ENCODE measurements at places on chromosomes 3 and 15.
A peak's percentile ranks its signal among the peaks of the same experiment; 100 is the strongest.

GRCh38 chr15:56017920-56018319, 24.5 kb upstream of the NEDD4 start:
- DNase-seq, result no peak

- DNase-seq, result no peak
Measured at GRCh38 chr3:81291586-81291985, 469.9 kb downstream of the GBE1 start.

GRCh38 chr15:85742186-85742821, 52.4 kb downstream of the KLHL25 start:
- peak; percentile 38 for DNase-seq

DNA sequence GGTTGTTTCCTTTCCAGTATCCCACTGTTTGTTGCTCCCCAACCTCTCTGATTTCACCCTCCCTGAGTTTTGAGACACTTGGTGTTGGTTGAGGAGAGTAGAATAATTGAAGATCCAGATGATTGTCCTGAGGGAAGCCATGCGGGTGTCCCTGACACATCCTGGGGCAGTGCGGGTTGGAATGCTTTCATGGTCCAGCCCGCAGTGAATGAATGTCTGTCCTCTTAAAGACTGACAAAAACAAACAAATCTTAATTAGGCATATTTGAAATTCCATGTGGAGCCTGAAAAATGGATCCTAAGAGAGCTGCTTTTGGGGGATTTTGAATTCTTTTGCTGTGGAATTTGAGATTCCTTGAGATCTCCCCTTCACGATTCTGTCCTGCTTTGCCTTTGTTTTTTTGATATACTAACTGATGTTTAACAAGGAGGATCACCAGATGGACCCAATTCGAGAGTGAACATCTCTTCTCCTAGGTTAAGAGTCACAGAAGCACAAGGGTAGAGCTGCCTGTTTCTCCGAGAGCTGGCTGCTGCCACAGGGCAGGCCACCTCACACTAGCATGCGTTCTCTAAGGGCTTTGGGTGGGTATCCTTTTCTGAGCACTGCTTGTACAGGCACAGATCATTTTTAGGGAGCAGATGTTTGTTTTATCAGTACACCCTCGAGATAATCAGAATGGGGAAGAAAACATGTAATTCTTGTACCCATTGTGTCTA, 47.4 kb downstream of the GPR171 start:
- DNase-seq, result no peak

GRCh38 chr3:102069211-102069662, 219.9 kb downstream of the NFKBIZ start:
- DNase-seq, result peak; percentile 64

DNA sequence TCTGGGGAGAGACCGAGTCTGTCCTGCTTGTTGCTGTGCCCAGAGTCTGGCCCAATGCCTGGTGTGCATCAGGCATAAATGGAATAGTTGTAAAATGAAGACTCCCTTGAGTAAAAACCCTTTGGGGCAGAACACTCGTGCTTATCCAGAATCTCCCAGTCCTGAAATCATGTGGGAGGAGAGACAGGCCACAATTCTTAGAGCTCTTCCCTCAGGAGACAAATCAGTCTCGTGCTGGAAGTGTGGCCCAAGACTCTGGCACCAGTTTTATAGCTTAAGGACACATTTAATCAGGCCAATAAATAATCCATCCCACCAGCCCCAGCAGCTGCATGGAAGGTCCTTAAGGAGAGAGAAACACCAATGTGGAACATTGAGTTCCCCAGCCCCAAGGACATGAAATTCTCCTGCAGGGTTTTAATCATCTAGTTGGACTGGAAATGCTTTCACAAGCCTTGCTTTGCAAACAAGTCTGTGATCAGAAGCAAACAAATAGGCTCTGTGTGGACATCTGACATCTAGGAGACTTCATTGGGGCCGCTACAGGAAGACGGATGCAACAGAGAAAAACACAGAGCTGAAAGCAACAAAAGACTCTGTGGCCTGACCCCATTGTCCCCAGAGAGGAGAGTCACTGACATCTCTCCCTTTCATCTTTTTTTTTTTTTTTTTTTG, 70.4 kb downstream of the LSM3 start:
- DNase-seq, result no peak

DNA sequence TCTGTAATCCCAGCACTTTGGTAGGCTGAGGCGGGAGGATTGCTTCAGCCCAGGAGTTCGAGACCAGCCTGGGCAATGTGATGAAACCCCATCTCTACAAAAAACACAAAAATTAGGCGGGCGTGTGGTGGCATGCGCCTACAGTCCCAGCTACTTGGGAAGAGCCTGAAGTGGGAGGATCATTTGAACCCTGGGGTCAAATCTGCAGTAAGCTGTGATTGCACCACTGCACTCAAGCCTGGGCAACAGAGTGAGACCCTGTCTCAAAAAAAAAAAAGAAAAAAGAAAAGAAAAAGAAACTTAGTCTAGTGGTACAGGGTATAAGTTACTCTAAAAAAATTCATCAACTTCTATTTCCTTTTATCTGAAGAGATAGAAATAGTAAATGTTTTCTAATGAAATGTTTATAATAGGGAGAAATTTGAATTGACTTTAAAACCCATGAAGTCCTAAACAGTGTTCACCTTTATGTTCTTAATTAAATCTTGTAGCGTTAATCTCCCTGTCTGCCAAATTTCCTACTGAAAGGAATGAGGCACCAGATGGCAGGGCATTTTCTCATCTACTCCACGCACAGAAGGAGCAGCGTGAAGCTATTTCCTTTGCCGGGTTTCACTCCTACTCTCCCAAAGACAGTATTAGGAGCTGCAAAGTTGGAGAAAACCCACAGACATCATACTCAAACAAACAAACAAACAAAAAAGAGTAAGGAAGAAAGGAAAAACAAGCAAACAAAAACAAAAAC, 1.9 kb downstream of the PCLAF start:
- peak; percentile 26 for DNase-seq

- no peak for DNase-seq
Measured at GRCh38 chr3:137796993-137797392, 32.9 kb downstream of the SOX14 start.

- no peak for DNase-seq
Measured at GRCh38 chr3:183491923-183492848, 63.3 kb downstream of the KLHL6 start.

- DNase-seq, result no peak
Measured at GRCh38 chr15:59002418-59002859, 15.0 kb downstream of the RNF111 start.

DNA sequence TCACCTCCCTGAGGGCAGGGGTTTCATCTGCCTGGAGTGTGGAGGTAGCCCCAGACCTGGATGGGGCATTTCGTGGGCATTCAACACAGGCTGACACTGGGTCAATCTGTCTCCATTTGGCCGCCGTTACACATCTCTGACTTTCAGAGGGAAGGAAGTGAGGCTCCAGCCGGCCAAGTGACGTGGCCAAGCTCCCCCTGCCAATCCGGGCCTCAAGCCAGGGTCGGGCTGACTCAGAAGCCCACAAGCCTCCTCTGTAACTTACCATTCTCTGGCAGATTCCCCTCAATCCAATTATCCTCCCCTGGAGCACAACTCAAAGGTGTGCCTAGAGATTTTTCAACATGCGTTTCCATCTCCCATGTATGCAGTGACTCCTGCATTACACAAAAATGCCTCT, 227.6 kb downstream of the KLF13 start:
- peak; percentile 90 for DNase-seq

- peak; percentile 52 for DNase-seq
Measured at GRCh38 chr3:149717391-149718056, 34.8 kb downstream of the COMMD2 start.

GRCh38 chr15:47773143-47773542, 55.8 kb downstream of the SEMA6D start:
- no peak for DNase-seq

DNA sequence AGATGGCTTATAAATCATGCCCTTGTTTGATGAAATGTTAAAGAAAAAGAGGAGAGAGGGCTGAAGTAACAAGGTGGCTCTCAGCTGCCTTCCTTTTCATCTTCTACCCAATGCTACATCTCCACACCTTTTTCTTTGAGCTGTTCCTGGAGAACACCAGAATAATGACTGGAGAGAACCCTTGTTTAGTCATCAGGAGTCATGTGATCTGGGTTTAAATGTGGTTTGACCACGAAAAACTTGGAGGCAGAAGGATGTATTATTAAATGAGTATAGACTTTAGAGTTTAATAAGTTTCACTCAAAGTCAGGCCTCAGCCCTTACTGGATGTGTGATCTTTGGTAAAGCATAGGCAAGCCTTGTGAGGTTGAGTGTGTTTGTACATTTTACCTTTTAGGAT, 230.3 kb upstream of the TBL1XR1 start:
- peak; percentile 57 for DNase-seq

DNA sequence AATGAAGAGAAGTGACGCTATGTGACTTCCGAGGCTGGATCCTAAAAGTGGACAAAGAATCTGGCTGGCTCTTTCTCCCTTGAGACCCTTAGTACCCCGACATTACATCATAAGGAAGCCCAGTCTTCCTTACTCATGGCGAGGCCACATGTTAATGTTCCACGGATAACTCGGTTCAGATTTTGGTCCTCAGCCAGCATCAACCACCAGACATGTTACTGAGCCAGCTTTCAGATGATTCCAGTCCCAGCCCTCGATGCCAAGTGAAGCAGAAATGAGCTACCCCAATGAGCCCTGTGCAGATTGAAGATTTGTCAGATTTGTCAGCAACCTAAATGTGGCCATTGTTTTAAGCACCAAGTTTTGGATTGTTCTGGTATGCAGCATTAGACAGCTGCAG, 46.6 kb downstream of the SLCO2A1 start:
- no peak for DNase-seq

DNA sequence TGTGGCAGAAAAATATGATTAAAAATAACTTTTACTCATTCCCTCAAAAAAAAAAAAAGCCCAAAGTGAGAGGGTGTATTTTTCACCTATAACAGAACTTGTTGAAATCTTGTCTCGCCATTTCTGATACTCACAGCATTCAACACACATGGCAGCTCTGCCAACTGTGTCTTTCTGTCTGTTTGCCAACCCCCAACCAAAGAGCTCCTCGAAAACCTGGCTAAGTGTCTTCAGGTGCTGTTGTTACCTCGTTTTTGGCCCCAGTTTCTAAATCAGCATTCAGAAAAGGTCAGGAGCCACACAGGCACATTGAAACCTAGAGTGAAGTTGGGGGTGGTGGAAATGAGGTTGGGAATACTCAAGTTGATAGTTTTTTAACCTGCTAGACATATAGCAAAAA, 123.5 kb downstream of the TMEM108 start:
- DNase-seq, result no peak

GRCh38 chr3:13380971-13381370, 39.2 kb downstream of the NUP210 start:
- no peak for DNase-seq

DNA sequence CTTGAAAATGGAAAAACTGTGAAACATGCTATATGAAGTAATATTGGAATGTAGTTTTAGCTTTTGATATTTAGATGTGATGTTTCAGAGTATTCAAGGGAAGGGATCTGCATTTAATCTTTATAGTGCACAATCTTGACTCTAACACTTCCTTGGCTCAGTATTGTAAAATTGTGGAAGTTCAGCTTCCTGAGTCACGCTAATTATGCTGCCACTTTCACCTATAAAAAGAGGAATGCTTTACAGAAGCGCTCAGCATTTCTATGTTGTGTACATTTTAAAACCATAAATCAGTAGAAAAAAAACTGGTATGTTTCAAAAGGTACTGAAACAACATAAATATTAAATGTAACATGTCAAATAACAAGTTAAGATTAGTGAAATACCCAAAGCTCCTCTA, 32.6 kb downstream of the SERPINI2 start:
- no peak for DNase-seq

DNA sequence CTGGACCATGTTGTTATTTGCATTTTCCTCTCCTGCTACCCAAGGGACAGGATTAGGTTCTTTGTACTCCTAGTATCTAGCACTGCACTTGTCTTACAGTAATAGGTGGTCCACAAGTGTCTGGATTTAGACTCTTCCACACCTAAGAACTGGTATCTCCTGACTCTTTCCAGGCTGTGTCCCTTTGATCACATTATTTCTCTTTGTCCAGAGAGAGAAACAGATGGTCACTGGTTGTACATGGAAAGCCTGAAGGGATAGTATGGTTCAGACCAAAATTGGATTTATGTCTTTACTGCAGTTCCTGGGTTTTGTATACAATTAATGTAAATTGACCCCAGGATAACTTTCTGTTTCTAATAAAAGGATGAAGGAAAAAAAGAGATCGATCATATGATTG, 64.0 kb downstream of the PDE8A start:
- DNase-seq, result no peak

- DNase-seq, result no peak
Measured at GRCh38 chr3:13580256-13581023, 31.5 kb downstream of the FBLN2 start.

DNA sequence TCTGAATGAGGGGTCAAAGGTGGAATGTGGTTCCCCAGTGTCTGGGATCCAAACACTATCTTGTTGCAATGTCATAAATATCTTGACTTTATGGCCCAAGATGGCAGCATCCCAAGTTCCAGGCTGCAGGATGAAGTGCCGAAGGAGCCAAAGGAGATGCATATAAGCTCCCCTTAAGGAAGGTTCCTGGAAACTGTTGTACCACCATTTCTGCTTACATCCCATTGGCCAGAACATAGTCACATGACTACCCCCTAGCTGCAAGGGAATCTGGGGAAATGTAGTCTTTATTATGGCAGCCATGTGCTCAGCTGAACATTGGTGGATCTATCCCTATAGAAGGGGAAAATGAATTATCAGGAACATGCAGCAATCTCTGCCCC, 54.3 kb downstream of the BDH1 start:
- no peak for DNase-seq

DNA sequence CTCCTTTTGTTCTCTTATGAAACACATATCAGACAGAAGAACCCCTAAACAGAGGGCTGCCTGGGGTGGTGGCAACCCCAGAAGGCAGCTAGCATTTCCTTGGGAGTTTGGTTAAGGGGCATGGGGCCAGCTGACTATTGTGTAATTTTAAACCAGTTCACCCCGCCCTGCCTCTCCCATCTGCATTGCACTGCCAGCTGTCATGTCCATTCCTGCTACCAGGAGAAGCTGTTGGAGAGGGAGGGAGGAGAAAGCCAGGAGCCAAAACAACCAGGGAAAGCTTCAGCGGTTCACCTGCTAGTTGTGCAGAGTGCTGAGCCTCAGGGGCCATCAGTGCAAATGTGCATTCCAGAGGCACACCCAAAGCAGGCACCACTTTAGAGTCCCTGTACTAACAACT, 47.6 kb upstream of the ATP1B3 start:
- DNase-seq, result peak; percentile 60

GRCh38 chr3:57689367-57690053, 3.4 kb downstream of the DENND6A start:
- DNase-seq, result no peak
